Central memory CD4-positive, alpha-beta T cell (primary cell): ENCODE measurements at places on chromosomes 4 and X.

- no peak for DNase-seq
These were observed 154.9 kb upstream of the BMP3 start for GRCh38 chr4:80875642-80876041.

GRCh38 chrX:150548684-150549083, 19.7 kb upstream of the MTM1 start:
- DNase-seq, result no peak

DNA sequence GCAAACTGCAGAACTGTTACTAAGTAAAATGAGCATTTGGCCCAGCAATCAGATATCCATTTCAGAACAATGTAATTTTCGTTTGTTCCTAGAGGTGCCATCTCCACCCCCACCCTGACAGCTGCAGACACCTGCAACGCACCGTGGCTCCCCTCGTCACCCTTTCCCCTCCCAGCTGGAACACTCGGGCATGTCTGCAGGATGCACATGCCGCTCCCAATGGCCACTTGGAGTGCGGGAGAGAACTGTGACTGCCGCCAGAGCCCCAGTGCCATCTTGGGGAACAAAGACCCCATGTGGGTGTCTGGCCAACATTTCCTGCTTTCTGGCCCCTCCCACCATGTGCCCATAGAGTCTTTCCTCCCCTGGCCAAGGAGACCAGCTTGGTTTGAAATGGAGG, 436.2 kb downstream of the PCDH10 start:
- DNase-seq, result no peak

GRCh38 chrX:72295745-72296144, 10.0 kb downstream of the CITED1 start:
- DNase-seq, result no peak

GRCh38 chrX:134718966-134719317, 60.7 kb upstream of the PLAC1 start:
- no peak for DNase-seq

- DNase-seq, result no peak
These were observed 245.6 kb downstream of the TRAM1L1 start for GRCh38 chr4:116839826-116840225.

DNA sequence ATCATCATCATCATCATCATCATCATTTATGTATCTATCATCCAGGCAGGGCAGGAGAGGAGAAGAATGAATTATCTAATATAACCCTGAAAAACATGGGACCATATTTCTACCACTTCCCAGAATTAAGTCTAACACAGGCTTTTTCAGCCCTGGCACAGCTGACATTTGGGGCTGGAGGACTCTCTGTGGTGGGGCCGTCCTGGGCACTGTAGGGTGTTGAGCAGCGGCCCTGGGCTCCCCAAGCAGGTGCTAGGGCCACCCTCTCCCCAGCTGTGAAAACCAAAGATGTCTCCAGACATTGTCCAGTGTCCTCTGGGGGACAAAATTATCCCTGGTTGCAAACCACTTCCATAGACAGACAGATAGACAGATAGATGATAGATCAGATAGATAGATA, 288.4 kb downstream of the CRLF2 start:
- DNase-seq, result no peak

DNA sequence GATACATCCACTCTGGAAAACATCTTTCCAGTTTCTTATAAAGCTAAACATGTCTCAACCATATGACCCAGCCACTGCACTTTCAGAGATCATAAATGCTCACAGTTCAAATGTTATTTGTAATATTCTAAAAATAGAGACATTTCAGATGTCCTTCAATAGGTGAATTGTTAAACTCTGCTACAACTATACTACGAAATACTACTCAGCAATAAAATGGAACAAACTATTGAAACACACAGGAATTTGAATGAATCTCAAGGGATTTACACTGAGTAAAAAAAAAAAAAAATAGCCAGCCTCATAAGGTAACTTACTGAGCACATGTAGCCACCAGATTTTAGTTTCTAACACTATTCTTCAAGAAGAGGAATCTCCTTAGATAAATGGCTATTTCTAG, 253.9 kb downstream of the PCDH18 start:
- no peak for DNase-seq
